Right cardiac atrium (tissue), 5 donors: ENCODE measurements at places on chromosomes 4 and X. TPM values are rescaled to one million over a fixed set of nuclear protein-coding genes. Genes with fewer than 3 reads are reported as not detected.

Gene MAGEA9B
- not detected for polyA plus RNA-seq

Gene GPR50
- polyA plus RNA-seq = not detected

Gene ENOPH1
- polyA plus RNA-seq = 20.1 TPM

Gene RAB33B
- 3.5 TPM for polyA plus RNA-seq

Gene RPS6KA6
- polyA plus RNA-seq = 1.4 TPM

Gene UGT2B10
- not detected for polyA plus RNA-seq

Gene CISD2
- polyA plus RNA-seq = 20.1 TPM

Gene WWC2
- polyA plus RNA-seq = 7.3 TPM

Gene FGD1
- 5.0 TPM for polyA plus RNA-seq

Gene GASK1B
- 25.8 TPM for polyA plus RNA-seq

Gene HOPX
- 159 TPM for polyA plus RNA-seq

Gene IL1RAPL1
- 0.48 TPM for polyA plus RNA-seq

Gene SLC49A3
- 10.6 TPM for polyA plus RNA-seq

Gene BMPR1B
- 0.20 TPM for polyA plus RNA-seq
